ENCODE measurements at places on chromosomes 11 and 22.

- no peak for DNase-seq
Observed at GRCh38 chr11:74366576-74366975, 31.7 kb downstream of the PGM2L1 start.

- peak; percentile 37 for DNase-seq
Observed at GRCh38 chr22:41447435-41448188, 1.0 kb upstream of the TOB2 start.

DNA sequence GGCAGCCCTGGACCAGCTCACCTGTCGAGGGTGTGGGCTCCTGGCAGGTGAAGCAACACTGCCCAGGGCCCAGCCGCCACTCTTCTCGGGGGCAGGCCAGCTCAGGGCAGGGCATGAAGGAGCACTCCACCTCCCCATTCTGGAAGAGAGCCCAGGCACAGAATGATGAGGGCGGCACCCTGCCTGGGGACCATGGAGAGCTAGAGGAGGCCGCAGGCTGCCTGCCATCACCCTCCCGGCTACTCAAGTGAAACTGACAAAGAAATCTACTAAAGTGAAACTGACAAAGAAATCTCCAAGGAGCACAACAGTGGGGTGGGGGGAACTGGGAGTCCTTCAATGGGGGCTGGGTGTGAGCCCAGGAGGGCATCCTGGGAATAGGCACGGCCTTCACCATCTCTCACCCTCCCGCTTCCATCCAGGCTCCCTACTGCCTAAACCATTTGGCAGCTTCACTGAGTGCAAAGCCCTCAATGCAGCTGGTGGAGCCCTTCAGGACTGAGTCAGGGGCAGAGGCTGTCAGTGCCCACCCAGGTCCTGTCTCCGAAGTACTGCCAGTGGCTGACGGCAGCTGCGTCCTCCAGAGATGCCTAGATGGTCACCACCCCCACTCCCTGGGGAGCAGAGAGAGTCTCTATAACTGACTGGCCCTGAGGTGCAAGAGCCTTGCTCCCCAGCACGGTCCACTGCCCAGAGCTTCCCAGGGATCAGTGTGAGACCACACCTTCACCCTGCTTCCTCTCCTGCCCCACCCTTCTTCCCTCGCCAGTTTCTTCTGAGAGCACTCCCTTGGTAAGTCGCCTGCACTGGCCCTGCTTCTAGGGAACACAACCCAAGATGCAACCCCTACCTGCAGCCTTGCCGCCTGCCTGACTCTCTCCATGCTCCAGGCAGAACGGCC, 21.7 kb downstream of the VWCE start:
- DNase-seq: no peak

- DNase-seq: no peak
Observed at GRCh38 chr11:71466358-71466757, 13.4 kb downstream of the NADSYN1 start.

DNA sequence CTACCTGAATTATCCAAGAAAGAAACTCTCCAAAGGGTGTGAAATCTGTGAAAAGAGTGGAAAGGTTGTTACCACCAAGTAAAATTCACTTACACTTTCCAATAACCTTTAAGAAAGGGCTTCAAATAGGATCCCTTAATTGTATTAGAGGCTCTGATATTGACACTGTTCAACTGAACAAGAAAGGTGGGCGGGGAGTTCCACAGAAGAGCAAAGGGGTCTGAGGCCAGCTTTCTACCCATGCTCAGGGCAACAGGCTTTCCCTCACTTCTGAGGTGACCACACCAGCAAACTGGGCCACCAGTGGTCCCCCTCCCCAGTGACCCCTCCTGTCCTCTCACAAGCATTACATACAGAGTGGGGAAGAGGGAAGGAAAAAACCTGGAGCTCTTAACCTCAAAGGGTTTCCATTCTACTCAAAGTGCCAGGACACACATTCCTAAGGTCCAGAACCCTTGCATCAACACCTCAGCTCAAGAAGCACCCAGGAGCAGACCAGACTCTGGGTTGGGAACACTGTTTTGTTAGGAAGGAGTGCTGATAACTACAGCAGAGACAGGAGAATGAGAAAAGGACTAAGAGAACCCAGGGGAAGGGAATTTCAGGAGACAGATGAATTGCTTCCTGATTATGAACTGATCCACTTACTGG, 71.6 kb upstream of the AKIP1 start:
- DNase-seq: no peak

GRCh38 chr22:49847751-49848689, 5.6 kb upstream of the ZBED4 start:
- no peak for DNase-seq

- DNase-seq: no peak
Observed at GRCh38 chr11:33291004-33291777, 34.0 kb downstream of the HIPK3 start.

DNA sequence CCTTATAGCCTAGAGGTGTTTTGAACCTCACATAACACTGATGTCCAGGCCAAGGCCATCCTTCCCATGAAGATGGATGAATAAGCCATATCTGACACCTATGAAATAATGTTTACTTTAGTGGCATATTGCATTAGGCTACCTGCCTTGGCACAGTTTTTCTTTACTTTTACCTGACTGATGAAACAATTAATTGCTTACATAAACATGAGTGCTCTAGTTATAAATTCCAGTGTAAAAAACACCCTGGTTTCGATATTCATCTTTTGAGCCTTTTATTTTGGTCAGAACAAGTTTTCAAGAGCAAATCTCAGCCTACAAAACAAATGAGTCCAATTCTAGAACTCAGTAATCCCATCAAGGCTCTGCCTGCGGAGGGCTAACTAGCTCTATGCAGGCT, 7.0 kb upstream of the HBE1 start:
- DNase-seq: no peak

DNA sequence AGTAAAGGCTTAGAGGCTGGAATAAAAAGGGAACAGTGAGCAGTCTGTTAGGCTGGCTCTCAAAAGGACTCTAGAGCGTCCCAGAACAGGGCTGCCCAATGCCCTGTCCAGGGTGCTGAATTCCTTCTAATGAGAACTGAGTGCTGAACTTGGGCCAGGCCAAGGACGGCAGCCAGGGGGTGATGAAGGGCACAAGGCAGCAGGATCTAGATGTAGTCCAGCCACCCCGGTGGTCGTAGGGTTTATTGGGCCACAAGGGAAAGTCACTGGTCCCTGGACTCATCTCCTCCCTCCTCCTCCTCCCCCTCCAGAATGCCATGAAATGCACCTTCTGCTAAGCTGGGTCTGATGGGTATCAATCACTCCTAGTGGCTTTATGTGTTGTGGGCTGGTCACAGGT, 19.2 kb downstream of the NPTXR start:
- no peak for DNase-seq

GRCh38 chr11:105986554-105986953, 35.5 kb downstream of the MSANTD4 start:
- DNase-seq: no peak

GRCh38 chr22:31344578-31345330, 1.4 kb downstream of the PATZ1 start:
- DNase-seq: no peak

DNA sequence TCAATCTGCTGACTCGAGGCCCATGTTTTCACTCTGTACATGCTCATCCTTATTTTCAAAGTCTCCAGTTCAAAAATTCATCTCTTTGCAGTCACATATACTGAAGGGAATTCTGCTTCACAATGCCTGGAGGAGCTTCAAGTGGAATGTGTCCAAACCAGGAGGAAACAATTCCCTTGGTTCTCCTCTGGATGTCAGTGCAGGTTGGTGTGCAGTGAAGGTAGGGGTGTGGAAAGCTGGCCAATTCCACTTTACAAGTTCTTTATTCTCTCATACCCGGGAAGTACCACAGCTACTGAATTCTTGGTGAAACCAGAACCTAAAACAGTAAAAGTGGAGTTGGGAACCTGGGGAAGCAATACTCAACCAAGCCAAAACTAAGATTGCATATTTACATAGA, 57.3 kb downstream of the BDNF start:
- no peak for DNase-seq

DNA sequence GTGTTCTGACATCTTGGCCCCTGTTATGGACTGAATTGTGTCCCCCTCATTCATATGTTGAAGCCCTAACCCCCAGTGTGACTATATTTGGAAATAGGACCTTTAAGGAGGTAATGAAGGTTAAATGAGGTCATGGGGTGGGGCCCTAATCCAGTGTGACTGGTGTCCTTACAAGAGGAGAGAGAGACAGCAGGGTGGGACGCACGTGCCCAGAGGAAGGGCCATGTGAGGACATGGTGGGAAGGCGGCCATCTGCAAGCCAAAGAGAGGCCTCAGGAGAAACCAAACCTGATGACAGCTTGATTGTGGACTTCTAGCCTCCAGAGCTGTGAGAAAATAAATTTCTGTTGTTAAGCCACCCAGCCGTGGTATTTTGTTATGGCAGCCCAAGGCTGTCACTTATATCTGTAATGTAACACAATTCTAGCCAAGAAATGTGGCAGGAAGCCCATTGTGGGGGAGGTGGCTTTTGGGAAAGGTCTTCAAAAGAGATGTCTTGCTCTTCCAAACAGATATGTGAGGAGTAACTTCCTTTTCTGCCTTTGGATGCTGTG, 23.7 kb downstream of the SLC22A6 start:
- DNase-seq: no peak

Measured in activated T-helper 9 cell treated with anti-CD3 and anti-CD28 coated beads, Interleukin-2, amount 50 U/mL, for 16 hours (primary cell).